ENCODE measurements at places on chromosomes 7 and 10.

GRCh38 chr10:124883510-124884321, 58.2 kb upstream of the ZRANB1 start:
- H3K4me1 ChIP-seq: no peaks in the 10 kb centered on the region
- no peak for DNase-seq
- H3K27ac ChIP-seq: no peak overlapping the region
- H3K27me3 ChIP-seq: no peaks in the 10 kb centered on the region
- H3K36me3 ChIP-seq: no peaks in the 10 kb centered on the region

DNA sequence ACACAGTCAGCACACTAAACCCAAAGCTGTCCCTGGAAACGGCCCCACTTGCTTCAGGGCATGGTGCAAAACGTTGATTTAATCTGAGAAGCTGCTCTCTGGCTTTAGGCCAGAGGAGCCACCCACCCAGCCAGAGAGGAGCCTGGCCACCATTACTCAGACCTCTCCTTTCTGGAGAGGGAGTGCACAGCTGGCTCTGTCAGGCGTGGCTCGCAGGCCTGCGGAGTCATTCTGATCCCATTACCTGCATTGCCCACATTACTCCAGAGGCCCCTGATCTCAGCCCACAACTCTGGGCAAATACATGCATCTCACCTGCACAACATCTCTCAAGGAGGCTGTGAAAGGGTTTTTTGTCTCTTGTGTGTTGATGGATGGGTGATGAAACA, 370.0 kb upstream of the IGFBP3 start:
- no peaks in the 10 kb centered on the region for H3K36me3 ChIP-seq
- peak overlapping the region; percentile 98 for H3K27ac ChIP-seq
- H3K4me1 ChIP-seq: peaks cover 44% of the 10 kb centered on the region
- H3K27me3 ChIP-seq: no peaks in the 10 kb centered on the region

DNA sequence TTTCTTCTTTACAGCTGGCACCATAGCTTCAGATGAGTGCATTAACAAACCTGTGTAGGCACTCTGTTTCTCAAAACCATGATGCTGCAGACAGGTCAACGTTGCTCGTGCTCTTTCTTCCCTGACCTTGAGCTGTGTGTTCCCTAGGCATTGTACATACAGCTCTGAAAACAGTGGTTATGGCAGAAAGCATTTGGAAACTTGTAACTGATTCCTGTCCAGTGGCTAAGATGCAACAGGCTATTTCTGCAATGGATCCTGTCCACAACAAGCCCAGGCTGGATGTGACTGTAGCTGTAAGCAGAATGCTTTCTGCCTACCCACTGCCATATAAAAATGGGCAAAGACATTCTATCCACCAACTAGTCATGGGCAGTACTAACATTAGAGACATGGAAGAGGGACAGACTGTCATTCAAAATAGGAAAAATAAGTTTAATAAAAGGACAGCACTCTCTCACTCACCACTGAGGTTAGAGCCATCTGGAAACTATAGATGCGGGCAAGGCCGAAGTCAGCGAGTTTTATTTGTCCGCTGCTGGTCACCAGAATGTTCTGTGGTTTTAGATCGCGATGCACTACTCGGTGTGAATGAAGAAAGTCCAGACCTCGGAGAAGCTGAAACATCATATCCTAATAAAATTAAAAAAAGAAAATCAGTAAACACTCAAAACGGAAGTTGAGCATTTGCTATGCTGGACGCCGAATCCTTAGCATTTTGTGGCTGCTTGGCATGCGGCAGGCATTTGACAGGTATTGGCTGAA, 111.0 kb downstream of the CDK6 start:
- DNase-seq: no peak
- 0 out of 2 replicates have a peak, but pooled peaks cover 6% of the 10 kb centered on the region for H3K36me3 ChIP-seq
- no peak overlapping the region for H3K27ac ChIP-seq
- H3K27me3 ChIP-seq: no peaks in the 10 kb centered on the region
- H3K4me3 ChIP-seq: no peak overlapping the region

DNA sequence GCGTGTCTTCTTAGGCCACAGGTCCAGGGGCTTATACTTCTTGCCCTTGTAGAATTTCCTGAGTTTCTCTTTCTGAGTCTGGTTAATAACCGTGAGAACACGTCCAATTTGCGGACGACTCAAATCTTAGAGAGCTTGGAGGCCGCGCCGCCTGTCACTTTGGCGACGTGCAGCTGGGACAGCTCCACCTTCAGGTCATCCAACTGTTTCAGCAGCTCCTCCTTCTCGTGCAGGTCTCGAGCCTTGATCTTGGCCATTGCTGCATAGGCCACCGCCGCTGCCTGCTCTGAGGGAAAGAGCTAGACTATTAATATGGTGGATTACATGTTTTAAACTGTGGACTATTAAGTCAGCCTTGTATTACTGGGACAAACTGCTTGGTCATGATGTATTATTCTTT, 26.9 kb downstream of the EVX1 start:
- no peaks in the 10 kb centered on the region for H3K4me1 ChIP-seq
- DNase-seq: no peak
- no peaks in the 10 kb centered on the region for H3K27me3 ChIP-seq
- H3K36me3 ChIP-seq: no peaks in the 10 kb centered on the region

- no peaks in the 10 kb centered on the region for H3K4me1 ChIP-seq
- H3K27me3 ChIP-seq: no peaks in the 10 kb centered on the region
- no peak for DNase-seq
- H3K4me3 ChIP-seq: no peak overlapping the region
- no peak overlapping the region for H3K27ac ChIP-seq
Observed at GRCh38 chr7:56157238-56157790, 41.1 kb upstream of the NUPR2 start.

DNA sequence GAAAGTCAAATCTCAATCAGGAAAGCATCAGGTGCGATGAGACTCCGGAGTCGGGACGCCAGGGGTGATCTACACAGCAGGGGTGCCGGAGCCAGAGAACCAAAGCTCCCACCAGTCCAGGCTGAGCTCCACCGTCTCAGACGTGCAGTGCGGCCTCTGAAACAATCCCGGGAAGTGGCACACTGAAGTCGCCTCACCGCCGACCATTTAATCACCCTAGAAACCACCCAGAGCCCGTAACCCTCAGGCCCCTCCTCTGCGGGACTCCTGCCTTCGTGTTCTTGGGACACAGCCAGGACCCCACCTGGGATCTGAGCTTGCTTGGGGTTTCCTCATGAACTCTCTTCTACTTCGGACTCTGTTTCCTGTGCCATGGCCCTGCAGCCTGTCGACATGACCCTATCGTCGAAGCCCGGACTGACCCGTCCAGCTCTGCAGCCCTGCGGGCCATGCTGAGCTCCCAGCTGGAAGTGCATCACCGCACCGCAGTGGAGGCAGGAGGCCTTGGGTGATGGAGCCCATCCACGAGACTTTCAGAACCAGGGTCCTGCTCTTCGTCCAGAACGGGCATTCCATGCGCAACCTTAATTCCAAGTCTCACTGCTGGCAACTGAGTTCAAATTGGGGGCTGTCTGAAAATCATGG, 266.4 kb downstream of the PTPRN2 start:
- no peaks in the 10 kb centered on the region for H3K36me3 ChIP-seq
- DNase-seq: no peak
- no peaks in the 10 kb centered on the region for H3K4me1 ChIP-seq
- no peak overlapping the region for H3K27ac ChIP-seq

- no peak overlapping the region for H3K4me3 ChIP-seq
- H3K4me1 ChIP-seq: no peaks in the 10 kb centered on the region
- no peak overlapping the region for H3K27ac ChIP-seq
- no peaks in the 10 kb centered on the region for H3K36me3 ChIP-seq
Observed at GRCh38 chr10:63644418-63645142, 123.4 kb downstream of the REEP3 start.

GRCh38 chr7:43362652-43363034, 220.3 kb upstream of the STK17A start:
- no peak overlapping the region for H3K27ac ChIP-seq
- DNase-seq: peak; percentile 34
- no peaks in the 10 kb centered on the region for H3K36me3 ChIP-seq
- no peaks in the 10 kb centered on the region for H3K27me3 ChIP-seq

- DNase-seq: peak; percentile 58
- H3K27ac ChIP-seq: no peak overlapping the region
- H3K36me3 ChIP-seq: no peaks in the 10 kb centered on the region
- H3K27me3 ChIP-seq: no peaks in the 10 kb centered on the region
- H3K4me1 ChIP-seq: no peaks in the 10 kb centered on the region
Observed at GRCh38 chr10:82969405-82969804, 1094.4 kb downstream of the NRG3 start.

GRCh38 chr7:125406111-125406510, 476.5 kb upstream of the POT1 start:
- H3K4me3 ChIP-seq: no peak overlapping the region
- no peaks in the 10 kb centered on the region for H3K36me3 ChIP-seq
- no peaks in the 10 kb centered on the region for H3K4me1 ChIP-seq
- H3K27ac ChIP-seq: no peak overlapping the region

DNA sequence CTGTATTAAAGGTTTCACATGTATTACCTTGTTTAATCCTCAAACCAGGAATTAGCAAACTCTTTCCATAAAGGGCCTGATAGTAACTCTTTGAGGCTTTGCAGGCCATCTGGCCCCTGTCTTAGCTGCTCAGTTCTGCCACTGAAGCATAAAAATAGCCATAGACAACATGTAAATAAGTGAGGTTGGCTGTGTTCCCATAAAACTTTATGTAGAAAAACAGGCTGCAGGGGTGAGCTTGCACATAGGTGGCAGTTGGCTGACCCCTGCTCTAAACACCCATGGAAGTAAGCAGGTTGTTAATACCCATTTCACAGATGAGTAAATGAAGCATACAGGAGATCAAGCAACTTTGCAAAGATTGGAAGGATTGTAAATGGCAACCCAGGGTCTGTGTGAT, 1279.2 kb upstream of the AUTS2 start:
- H3K36me3 ChIP-seq: no peaks in the 10 kb centered on the region
- H3K27ac ChIP-seq: no peak overlapping the region
- no peaks in the 10 kb centered on the region for H3K27me3 ChIP-seq
- no peak for DNase-seq
